ENCODE measurements at places on chromosomes 2 and 18.

DNA sequence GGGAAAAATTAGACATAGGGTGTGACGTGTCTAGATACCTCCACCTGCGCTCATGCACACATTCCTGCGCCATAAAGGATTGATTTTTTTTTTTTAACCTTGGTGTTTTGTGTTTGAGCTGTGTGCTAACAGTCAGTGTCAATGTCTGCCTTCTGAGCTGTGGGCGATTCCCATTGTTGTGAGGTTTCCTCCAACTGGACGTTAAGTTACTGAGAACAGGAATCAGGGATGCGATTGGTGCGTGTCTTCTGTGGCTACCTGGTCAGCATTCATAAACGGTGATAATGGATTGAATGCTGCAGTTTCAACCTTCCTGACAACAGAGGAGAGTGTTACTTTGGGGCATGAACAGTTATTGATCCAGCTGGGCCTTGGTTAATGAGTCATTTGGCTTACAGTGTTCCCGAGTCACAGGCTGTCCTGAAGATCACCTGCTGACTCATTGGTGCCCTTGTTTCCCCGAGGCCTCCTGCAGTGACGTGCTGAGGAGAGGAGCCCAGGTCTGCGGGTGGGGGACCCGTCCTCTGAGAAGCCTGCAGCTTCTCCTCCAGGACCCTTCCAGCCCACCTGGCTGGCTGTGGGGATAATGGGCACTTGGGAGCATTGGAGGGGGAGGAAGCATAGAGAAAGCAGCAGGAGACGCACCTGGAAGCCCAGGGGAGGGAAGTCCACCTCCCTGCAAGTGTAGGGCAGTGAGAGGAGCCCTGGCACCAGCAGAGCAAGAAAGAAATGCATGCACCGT, 25.8 kb upstream of the CABYR start:
- DNase-seq, result no peak

GRCh38 chr18:68735483-68736343, 20.8 kb upstream of the TMX3 start:
- peak; percentile 75 for DNase-seq

DNA sequence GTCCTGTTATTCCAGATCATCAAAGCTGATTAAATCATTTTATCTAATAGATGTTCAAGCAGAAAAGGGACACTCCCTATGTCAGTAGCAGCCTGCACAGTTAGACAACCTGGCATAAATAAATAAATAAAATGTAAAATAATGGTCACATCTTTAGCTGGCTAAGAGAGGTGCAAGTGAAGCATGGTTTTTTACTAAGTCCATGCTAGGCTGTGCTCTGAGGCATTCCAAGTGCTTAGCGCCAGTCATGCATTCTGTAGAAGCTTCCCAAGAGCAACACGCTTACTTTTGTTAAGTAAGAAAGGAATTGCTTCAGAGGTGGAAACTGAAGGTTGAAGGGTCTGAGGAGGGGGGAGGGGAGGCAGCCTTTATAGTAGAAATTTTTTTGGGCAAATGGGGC, 351.2 kb downstream of the CDH2 start:
- DNase-seq, result no peak

DNA sequence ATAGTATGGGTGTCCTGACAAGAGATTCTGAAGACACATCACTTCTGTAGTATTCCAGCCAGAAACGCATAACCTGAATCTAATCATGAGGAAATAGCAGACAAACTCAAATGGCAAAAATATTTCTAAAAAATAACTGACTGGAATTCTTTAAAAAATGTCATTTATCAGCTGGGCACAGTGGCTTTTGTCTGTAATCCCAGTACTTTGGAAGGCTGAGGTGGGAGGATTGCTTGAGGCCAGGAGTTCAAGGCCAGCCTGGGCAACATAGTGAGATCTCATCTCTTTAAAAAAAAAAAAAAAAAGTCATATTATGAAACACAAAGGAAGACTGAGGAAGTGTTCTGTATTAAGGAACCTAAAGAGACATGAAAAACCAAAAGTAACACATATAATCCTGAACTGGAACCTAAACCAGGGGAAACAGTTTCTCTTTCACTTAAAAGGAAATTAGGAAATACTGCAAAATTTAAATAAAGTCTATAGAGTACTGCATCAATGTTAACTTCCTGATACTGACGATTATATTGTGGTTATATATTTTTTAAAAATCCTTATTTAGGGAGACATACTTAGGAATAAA, 29.9 kb downstream of the SESTD1 start:
- DNase-seq, result no peak

- no peak for DNase-seq
Measured at GRCh38 chr2:21772624-21773023, 648.9 kb downstream of the TDRD15 start.

- no peak for DNase-seq
Measured at GRCh38 chr2:129717560-129718130, 261.8 kb upstream of the RAB6C start.

- no peak for DNase-seq
Measured at GRCh38 chr2:205857520-205858237, 175.4 kb downstream of the NRP2 start.

- no peak for DNase-seq
Measured at GRCh38 chr2:166651080-166651675, 157.1 kb upstream of the SCN7A start.

DNA sequence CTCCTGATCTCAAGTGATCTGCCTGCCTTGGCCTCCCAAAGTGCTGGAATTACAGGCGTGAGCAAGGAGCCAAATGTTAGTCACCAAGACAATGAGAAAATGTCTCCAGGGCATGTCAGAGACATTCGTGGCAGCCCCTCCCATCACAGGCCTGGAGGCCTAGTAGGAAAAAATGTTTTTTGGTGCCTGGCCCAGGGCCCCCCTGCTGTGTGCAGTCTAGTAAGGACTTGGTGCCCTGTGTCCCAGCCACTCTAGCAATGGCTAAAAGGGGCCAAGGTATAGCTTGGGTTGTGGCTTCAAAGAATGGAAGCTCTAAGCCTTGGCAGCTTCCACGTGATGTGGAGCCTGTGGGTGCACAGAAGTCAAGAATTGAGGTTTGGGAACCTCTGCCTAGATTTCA, 12.5 kb upstream of the TXNL4A start:
- no peak for DNase-seq

DNA sequence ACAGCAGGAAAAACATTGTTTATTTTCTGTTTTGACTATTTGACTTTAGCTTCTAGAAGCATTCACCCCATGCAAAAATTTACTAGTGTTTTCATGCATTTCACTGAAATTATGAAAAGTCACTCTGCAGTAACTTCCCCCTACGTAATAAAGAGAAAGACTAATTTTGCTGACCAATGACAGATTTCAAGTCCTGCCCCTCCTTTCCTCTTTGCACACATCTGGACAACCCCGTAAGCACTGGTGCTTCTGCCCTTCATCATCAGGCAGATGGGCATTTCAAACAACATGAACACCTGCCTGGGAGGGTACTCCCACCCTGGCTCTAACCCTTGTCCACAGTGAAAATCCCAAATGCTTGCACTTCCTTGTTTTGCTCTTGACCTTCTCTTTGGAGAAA, 815.0 kb upstream of the ID2 start:
- no peak for DNase-seq

DNA sequence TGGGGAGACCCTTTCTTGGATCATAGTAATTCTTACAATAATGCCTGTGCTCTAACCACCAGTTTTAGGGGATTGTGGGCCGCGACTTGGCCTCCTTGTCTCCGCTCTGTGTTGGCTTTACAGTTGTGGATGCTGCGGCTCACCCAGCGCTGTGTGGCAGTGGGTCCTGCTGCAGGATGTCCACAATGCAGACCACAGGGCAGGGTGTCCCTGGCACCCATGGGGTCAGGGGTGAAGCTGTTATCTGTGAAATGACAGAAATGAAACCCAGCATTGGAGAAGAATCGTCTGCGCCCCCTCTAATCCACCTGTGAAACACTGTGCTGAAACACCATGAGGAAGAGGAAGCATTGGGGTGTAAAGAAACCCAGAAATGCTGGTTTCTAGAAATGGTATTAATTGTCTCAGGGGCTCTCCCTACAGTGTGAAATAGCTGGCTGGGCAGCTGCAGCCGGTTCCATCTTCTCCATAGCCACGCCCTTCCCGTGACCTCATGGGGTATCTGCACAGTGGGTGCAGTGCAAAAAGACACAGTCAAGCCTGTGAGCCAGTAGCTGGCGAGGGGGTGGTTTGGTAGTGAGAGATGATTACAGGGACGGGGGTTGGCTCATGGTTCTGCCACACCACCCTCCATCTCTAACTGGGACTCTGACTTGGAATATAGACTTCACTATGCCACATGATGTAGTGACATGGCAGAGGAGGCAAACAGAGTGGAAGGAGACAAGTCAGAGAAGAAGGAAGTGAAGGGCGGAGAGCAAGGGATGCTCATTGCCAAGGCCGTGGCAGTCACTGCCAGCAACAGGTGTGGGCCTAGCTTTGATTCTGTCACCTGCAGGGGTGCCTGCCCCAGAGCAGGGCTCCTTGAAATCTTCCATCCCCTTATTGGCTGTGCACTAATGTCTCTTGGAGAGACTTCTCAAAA, 16.2 kb downstream of the INPP4A start:
- peak; percentile 88 for DNase-seq

GRCh38 chr2:67950919-67951318, 111.9 kb downstream of the C1D start:
- no peak for DNase-seq

GRCh38 chr2:241081643-241082340, 20.3 kb downstream of the MTERF4 start:
- DNase-seq, result no peak

- no peak for DNase-seq
Measured at GRCh38 chr2:140242889-140243288, 1462.7 kb upstream of the NXPH2 start.

GRCh38 chr2:142877216-142877838, at the start of gene KYNU:
KYNU (plus strand) TSS chr2:142877664; CDS start chr2:142885368, 7,704 bp downstream.
- no peak for DNase-seq

GRCh38 chr2:67394734-67395133, 2.4 kb upstream of the ETAA1 start:
- no peak for DNase-seq

- DNase-seq, result no peak
Measured at GRCh38 chr2:237405605-237406004, 8.4 kb downstream of the COL6A3 start.

DNA sequence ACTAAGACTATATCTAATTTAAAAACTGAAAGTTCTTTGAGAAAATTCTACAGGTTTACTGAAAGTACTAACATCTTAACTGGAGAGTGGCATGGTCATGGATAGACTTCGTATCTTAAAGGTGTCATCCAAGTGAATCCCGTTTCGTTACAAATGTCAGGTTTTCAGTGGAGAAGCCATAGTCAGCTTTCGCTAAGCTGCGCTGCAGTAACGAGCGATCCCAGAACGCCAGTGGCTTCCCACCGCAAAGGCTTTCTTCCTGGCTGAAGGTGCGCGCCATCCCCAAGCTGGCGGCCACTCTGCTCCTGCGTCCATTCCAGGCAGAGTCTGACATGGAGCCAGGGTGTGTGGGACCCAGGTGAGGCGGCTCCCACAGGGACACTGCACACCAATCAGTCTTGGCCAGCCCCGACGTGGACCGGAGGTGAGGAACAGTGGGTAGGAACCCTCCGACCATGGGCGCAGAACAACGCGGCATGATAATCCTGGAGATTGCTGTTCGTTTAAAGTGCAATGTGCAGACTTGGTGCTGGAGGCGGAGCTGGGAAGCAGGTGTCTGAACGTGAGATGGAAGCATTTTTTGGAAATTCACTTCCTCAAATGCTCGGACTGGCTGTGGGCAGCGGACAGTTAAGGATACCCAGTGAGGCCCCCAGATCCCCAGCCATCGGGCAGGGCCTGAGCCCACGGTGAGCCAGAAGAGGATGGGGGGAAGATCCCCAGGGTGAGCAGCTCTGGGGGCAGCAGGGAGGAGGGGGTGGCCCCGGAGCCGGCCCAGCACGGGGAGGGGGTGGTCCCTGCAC, 27.8 kb upstream of the KCNG2 start:
- DNase-seq, result no peak

- no peak for DNase-seq
Measured at GRCh38 chr2:156333274-156333950, 891 bp upstream of the NR4A2 start.

GRCh38 chr2:233063269-233063975, 3.3 kb downstream of the INPP5D start:
- DNase-seq, result peak; percentile 69

DNA sequence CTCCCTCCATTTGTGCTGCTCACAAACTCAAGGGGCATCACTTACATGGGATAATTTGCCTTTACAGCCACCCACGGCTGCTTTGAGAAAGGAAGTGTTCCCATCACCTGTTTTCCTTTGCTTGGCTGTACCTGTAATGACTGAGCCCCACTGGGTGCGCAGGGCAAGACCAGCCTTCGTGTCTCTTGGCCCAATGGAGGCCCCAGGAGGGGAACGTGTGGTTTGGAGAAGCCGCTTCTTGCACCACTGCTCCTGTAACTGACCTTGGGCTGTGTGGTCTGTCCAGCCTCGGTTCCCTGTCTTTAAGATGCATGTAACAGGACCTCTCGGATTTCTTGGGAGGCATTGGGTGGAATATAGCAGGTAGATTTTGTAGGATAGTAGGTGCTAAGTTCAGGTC, 41.1 kb downstream of the LDLRAD4 start:
- no peak for DNase-seq

GRCh38 chr2:24725956-24726355, 67.2 kb downstream of the PTRHD1 start:
- no peak for DNase-seq

GRCh38 chr2:135825550-135826176, 11.3 kb downstream of the LCT start:
- no peak for DNase-seq

- DNase-seq, result no peak
Measured at GRCh38 chr2:232957657-232958090, 55.4 kb downstream of the NGEF start.

GRCh38 chr2:148021059-148021861, at the start of gene MBD5:
MBD5 (plus strand) TSS chr2:148021091.
- peak; percentile 90 for DNase-seq

GRCh38 chr2:235402422-235402821, 91.4 kb upstream of the AGAP1 start:
- DNase-seq, result no peak
